ENCODE measurements at places on chromosomes 7 and 10.

- DNase-seq = no peak
Measured at GRCh38 chr10:73647211-73647874, 6.1 kb upstream of the MYOZ1 start.

- no peak for DNase-seq
Measured at GRCh38 chr10:24982319-24983112, 30.1 kb upstream of the PRTFDC1 start.

DNA sequence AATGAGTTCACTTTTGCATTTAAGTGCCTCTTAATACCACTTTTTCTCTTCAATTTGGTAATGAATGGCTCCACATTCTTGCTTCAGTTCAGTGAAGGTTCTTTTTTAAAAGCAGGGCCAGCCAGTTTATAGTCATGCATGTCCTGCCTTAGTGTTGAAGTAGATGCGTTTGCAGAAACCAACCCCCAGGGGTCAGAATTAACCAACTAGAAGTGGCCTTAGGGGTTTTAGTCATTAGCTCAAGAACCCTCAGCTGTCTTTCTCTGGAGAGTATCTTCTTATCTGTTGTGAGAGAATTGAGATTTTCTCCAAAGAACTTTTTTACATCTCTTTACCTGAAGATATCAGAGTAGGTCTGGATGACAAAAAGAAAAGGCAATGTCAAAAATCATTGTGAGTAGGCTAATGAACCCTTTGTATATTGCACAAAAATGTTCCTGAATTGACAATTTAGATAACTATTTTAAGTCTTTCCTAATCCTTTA, 82.2 kb downstream of the PIK3CG start:
- peak; percentile 63 for DNase-seq

GRCh38 chr7:2818121-2818520, 26.0 kb downstream of the GNA12 start:
- no peak for DNase-seq

DNA sequence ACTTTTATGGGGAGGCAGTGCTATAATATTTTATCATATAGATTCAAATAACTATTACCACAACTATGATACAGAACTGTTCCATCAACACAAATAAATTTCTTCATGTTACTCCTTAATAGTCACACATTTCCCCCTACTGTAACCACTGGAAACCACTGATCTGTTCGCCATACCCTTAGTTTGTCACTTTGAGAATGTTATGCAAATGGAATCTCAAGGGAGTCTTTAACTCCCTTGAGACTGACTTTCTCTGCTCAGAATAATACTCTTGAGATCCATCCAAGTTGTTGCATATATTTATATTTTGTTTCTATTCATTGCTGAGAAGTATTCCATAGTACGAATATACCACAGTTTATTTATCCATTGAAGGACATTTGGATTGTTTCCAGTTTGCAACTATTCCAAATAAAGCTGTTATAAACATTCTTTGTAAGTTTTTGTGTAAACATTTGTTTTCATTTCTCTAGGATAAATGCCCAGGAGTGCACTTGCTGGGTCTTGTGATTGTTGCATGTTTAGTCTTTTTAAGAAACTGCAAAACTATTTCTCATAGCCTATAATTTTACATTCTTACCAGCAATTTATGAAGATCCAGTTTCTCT, 19.7 kb upstream of the PON2 start:
- DNase-seq = peak; percentile 54

DNA sequence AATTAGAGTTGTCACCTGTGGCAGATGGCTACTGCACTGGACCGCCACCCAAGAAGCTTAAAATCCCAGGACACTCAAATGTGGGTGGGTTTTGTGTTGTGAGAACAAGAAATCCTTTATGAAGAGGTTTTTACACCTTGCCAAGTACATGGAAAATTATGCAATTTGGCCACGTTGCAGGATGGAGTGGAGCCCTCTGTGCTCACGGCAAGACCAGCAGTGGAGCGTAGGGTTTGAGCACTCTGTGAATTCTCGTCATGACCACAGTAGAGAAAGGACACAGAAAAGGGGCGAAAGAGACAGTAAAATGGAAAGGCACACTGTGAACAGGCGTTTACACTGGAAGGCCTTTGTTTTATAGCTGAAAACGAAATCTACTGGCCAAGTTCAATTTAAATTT, 222.6 kb downstream of the ADARB2 start:
- no peak for DNase-seq

GRCh38 chr7:130396109-130396508, 15.8 kb downstream of the CPA1 start:
- DNase-seq = no peak

DNA sequence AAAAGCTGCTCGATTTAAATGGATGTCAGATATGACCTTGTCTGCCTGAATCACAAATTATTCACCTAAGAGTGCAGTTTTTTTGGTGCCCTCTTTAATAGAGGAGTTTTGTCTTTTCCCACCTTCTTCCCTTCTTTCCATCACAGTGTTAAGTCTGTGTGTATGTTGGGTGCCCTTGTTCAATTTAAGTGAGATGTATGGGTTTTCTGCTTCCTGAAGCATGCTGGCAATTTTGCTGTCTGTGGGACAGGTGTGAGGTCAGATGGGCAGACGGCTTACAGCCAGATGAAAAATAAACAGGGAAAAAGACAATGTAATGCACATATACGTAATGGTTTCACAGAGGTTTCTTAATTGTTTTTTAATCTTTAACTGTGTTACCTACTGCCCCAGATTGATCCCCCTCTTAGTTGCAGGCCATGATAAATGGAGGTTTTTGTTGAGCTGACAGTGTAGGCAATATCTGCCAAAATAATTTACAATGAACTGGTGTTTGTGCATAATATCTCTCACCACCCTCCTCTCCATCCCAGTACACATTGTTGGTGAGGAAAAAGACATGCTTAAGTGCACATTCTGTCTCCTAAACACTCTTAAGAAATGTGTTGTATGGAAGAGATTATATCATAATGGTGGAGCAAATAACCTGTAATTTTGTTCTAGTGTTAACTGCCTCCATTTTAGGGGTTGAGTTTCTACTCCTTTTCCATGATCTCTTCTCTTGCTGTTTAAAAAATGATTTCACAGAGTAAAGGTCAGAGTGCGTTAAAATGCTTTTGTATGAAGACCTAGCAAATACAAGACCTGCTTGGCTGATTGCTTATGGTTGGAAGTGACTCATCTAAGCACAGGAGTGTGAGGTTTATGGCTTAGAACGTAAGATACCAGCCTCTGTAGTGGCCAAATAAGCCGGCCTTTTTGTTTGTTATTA, 123.9 kb downstream of the LRRC4 start:
- DNase-seq = no peak

DNA sequence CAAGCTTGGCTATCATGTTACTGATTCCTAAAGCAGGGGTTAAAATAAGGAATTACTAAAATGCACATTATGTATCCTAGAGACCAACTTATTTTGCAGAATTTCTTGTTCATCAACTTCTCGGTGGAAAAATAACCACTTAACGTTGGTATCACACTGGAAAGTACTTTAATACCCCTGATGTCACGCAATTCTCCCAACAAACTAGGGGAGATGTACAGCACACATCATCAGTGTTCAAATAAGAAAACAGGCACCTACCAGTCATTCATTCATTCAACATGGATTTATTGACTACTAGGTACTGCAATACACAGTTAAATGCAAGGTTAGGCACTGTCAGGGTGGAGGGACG, 648 bp downstream of the HUS1 start:
- no peak for DNase-seq

DNA sequence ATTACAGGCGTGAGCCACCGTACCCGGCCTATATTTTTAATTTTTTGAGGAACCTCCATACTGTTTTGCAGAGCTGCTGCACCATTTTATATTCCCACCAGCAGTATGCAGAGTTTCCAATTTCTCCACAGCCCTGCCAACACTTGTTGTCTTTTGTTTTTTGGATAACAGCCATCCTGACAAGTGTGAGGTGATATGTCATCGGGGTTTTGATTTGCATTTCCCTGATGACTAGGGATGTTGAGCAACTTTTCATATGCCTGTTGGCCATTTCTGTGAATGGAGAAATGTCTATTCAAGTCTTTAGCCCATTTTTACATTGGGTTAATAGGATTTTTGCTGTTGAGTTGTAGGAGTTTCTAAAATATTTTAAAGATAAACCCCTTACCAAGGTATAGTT, 22.2 kb downstream of the ENTPD7 start:
- peak; percentile 61 for DNase-seq

GRCh38 chr10:14833106-14833505, 4.7 kb downstream of the CDNF start:
- DNase-seq = no peak

GRCh38 chr7:53806119-53806518, 736.1 kb upstream of the VSTM2A start:
- DNase-seq = no peak

- no peak for DNase-seq
Measured at GRCh38 chr7:92768501-92769393, 67.6 kb downstream of the CDK6 start.

- no peak for DNase-seq
Measured at GRCh38 chr7:116952635-116953371, 498 bp upstream of the ST7 start.

DNA sequence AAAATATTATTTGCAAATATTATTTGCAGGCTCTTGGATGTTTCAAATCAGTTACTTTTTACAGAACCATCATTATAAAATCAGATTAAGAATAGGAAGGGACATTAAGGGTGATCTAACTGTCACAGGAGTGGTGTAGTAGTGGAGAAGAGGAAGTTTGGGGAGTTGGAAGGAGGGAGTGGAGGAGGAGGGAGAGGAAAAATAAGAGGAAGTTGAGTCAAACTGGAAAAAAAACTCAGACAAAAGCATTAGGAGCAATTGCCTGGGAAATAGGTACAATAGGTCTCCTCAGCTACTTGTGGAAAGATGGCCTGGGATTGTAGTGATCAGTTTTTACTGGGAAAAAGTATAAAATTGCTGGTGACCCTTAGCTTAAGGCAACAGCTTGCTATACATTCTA, 77.7 kb upstream of the GPR37 start:
- no peak for DNase-seq

- DNase-seq = no peak
Measured at GRCh38 chr7:100602889-100603725, 944 bp downstream of the PCOLCE start.

- DNase-seq = no peak
Measured at GRCh38 chr10:133247681-133248333, 10.2 kb downstream of the VENTX start.

DNA sequence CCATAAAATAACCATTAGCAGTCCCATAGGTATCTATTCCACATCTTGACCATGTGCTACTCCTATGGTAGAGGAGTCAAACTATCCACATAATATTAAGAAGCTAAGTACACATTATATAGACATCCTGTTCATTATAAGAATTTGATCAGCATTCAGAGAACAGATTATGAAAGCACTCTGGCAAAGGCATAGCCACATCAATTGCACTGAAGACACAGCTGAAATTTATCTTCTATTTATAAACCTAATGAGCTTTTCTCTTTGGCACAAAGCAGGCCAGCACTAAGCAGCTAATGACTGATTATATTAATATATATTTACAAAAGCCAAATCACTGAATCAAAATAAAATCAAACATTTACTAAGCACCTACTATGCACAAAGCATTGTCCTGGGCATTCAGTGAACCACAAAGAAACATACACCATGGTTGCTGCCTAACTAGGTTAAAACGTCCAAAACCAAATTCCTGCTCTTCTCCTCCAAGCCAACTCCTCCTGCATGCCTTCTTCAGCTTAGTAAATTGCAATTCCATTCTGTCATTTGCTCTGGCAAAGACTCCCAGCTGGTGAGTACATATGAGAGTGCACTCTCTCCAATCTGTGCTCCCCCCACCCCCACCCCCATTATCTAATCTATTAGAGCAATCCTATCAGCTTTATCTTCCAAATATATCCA, 122.6 kb upstream of the ASAH2 start:
- DNase-seq = no peak

GRCh38 chr7:72017756-72018155, 394.4 kb downstream of the CALN1 start:
- no peak for DNase-seq

- DNase-seq = no peak
Measured at GRCh38 chr10:77877441-77878344, 48.9 kb downstream of the DLG5 start.

- DNase-seq = no peak
Measured at GRCh38 chr7:69429911-69430383, 168.3 kb upstream of the AUTS2 start.

DNA sequence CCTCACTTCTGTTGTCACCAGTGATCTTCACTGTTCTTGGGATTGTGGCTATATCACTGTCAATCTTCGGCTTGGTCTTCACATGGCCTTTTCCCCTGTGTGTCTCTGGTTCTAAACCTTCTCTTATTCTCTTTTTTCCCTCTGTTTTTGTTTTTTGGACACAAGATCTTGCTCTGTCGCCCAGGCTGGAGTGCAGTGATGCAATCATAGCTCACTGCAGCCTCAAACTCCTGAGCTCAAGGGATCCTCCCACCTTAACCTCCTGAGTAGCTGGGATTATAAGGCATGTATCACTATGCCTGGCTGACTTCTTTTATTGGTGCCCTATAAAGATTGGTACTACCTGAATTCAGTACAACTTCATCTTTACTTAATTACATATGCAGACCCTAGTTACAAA, 143.4 kb upstream of the EFCAB10 start:
- no peak for DNase-seq

- DNase-seq = no peak
Measured at GRCh38 chr10:95346715-95347401, 56.1 kb upstream of the PDLIM1 start.

- no peak for DNase-seq
Measured at GRCh38 chr7:15507171-15507570, 54.6 kb downstream of the AGMO start.

GRCh38 chr10:79436066-79436849, 9.2 kb downstream of the ZCCHC24 start:
- no peak for DNase-seq

- no peak for DNase-seq
Measured at GRCh38 chr7:27032839-27033238, 63.0 kb downstream of the HOXA1 start.

- DNase-seq = no peak
Measured at GRCh38 chr10:132591166-132591971, 53.8 kb downstream of the INPP5A start.

DNA sequence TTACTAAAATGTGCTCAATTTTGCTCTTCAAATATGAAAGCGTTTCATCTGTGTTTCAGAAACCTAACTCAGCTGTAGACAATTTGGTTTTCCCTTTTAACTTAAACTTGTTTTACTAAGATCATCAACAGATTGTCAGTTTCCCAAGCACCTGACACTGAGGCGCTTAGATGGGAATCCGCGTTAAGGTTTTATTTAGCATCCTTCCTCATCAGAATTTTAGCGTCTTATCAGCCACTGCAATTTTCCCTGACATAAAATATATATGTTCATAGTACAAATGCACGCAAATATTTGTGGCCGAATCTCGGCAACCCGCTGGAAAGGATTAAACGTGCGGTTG, 1.2 kb downstream of the SGCE start:
- no peak for DNase-seq

DNA sequence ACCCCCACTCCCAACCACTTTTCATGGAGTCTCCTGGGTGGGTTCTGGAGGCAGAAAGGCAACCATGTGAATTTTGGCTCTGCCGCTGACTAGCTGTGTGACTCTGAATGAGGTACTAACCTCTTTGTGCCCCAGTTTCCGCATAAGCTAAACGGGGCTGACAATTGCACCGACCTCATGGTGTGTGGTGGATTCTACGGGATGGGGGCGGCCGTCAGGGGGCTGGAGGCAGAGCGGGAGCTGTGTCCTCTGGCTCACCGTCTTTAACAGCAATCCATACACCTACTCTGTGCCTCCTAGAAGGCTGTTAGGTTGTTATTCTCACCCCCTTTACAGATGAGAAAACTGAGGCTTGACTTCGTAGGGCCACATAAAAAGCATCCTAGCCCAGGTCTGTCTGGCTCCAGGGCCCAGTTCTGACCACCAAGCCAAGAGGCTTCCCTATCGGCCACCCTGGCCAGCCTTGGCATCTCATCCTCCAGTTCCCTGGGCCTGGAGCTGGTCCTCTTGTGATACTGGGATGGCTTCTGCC, 4.3 kb upstream of the SLC29A3 start:
- DNase-seq = no peak

Measured in LNCaP clone FGC (cell line).